ENCODE measurements at places on chromosomes 1 and 21.

GRCh38 chr1:234865171-234866006 lies 255.4 kb upstream of the IRF2BP2 start:
- DNase-seq, result no peak

DNA sequence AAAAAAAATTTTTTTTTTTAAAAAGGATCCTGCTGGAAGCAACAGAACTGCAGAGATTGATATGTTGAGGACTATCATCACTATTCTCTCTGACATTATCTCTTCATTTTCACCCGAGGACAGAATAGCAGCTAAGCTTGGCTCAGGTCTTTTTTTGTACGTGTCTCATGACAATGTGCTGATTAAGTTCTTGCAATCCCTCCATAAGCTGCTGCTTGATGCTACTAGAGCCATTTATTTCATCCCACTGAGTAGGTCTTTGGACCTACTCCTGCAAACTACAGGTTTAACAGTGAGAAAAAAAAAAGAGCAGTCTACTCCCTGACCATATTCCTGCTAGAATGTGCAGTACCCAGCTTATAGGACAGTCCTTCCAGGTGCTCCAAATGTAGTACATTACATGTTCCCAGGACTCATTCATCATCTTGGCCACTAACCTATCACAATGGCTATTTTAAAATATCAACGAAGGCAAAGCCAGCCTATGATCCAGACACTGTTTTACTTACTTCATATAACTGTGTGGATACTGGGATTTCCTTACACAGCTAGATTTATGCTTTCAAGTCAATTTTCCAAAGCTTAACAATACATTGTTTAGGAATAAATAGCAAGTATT lies 54.1 kb downstream of the ARHGAP29 start:
- DNase-seq, result no peak

- DNase-seq, result no peak
Observed at GRCh38 chr1:198121056-198121826, 35.6 kb upstream of the NEK7 start.

DNA sequence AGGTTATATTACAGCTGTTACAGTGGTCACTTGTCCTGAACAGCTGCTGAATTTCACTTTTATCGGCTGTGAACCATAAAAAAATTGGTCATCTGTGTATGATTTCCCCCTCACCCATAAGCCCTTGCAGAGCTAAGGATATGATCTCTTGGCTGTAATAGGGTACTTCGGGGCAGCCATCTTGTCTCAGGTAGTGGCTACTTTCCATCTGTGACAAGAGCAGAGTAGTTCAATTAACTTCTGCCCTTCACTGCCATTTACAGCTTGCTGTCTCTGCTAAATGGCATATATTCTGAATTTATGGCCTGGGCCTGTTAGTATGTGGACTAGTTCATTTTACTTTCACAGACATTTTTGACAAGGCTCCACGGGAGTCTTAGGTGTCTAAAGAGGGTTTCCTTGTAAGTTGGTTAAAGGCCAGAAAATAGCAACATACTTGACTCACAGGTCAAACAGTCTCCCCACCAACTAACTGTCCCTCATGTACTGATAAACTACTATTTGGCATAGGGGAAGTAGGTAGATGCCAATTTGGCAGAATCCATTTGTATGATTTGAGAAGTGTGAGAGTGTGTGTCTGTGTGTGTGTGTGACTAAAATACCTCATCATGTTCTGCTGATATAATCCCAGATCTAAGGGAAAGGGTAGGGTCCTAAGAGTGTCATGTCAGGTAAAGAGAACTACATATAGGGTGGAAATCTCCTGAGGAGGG lies 151.6 kb downstream of the KCTD3 start:
- DNase-seq, result no peak

DNA sequence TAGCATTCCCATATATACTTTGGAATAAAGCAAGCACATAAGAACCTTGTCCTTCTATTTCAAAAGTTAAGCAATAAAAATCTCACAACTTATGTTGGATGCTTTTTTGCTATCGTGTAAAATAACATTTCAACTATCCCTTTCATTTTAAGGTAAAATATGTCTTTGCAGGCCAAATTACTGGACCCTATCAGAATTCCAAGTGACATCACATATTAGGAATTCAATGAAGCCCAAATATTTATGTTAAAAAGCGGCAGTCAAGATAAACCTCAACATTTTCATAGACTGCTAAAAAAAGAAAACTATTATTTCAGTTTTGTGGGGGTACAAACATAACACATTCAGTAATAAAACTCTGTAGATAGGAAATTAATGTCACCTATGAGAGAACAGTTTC lies 252.0 kb downstream of the KCTD3 start:
- DNase-seq, result no peak

GRCh38 chr1:153626904-153627714 lies at the start of gene S100A13:
TSS of gene S100A13 (minus strand) at chr1:153627505. CDS start at chr1:153626472, 1,033 bp downstream.
- DNase-seq, result no peak
